ENCODE measurements at places on chromosomes 5 and 9.

DNA sequence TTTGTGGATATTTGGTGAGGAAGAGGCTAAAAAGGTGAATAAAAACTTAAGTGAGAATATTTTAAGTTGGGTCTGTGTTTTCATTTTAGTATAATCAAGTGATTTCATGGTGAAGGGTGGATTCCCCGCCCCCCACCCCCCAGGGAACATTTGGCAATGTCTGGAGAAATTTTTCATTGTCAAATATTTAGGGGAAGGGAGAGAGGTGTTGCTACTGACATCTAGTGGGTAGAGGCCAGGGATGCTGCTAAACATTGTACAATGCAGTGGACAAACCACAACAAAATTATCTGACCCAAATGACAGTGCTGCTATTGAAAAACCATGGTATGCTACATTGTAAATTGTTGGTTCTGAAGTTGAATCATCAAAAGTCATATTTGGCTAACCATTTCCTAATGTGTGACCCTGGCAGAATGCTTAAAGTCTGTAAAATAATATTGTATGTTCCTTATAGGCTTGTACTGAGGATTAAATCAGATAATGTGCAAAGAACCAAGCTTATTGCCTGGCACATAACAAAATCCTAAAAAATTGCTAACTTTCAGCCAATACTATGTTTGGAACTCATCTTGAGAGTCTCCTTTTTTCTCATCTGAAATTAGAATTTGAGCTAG is 5.6 kb downstream of the C5orf24 start:
- peak; percentile 16 for DNase-seq

DNA sequence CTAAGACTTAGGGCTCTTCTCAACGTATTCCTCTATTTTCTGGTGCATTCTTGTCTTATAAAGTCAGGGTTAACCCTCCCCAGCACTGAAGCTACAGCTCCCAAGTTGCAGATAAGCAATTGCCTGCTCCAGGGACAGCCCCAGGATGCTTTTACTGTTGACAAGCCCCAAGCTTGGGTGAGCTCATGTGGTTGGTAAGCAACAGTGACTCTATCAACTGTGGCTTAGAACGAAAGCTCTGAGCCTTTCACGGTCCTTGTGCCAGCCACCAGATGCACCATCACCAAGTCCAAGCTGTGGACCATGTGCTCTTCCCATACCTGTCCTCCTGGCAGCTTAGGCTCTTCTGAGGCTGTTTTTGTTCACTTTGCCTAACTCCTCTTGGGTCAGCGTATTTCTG is 13.5 kb downstream of the ADRB2 start:
- DNase-seq = no peak

DNA sequence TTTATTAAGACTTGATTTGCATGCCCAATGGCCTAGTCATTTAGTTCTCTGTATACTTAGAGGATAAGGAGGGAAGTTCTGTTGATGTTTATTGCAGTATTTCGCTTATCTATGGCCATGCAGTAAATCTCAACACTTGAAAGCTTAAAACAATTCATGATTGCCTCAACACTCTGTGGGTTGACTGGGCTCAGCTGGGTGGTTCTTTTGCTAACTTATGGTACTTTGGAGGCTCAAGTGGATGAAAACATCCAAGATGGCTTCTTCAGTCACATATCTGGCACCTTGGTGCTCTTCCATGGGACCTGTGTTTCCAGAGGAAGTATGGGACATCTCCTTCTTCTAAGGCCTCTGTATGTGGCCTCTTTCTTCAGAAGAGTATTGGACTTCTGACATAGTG is 10.3 kb upstream of the ROR2 start:
- no peak for DNase-seq

DNA sequence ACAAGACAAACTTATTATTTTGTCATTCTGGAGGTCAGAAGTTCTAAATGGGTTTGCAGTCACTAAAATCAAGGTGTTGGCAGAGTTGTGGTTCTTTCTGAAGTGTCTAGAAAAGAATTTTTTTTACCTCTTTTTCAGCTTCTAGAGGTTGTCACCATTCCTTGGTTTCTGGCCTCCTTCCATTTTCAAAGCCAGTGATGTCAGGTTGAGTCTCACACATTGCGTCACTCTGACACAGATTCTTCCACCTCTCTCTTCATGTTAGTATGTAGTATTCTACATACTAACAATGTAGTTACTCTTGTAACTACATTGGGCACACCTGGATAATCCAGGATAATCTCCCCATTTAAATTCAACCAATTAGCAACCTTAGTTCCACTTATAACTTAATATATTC is 290.3 kb downstream of the RFX3 start:
- DNase-seq = no peak

DNA sequence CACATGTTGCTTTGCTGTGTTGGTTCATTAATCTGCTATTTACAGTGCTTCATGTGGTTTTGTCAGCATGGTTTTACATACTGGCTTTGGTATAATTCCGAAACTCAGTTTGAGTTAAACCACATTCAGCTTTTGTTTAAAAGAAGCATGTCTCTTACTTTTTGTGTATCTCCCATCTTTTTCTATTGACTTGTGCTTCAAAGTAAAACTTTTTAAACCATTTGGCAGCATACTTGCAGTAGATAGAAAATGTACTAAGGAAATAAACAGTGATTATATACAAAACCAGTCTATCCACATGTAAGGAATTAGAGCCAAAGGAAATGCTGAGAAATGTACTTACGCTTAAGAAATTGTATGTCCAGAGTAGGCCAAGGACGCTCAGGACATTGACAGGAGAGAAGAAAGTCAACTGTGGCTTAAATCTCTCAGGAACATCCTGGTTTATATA is 286.9 kb downstream of the ARHGEF28 start:
- DNase-seq = no peak

- DNase-seq = no peak
Measured at GRCh38 chr5:33539212-33539611, 98.4 kb downstream of the TARS1 start.

- DNase-seq = peak; percentile 37
Measured at GRCh38 chr9:98255061-98255577, 330 bp downstream of the TBC1D2 start.

- DNase-seq = no peak
Measured at GRCh38 chr9:77765781-77766259, 117.7 kb upstream of the GNA14 start.

GRCh38 chr5:14915291-14915952 is 43.8 kb upstream of the ANKH start:
- DNase-seq = no peak

DNA sequence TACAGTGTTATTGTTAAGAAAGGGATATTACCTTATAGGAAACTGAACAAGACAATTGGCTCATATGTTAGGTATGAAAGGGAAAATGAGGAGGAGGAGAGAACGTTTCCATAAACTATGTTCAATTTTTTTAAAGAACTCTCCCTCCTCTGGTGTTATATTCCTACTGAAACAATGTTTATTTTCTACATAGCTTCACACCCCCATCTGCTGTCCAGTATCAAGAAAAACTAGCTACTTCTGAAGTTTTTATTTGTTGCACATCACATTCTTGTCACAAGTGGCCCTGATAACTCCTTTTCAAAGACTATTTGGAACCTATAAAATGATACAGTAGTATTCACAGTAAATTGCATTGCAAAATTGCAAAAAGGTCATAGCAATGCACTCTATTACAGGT is 223.4 kb upstream of the FAM174A start:
- DNase-seq = no peak

- DNase-seq = peak; percentile 63
Measured at GRCh38 chr5:81181576-81182316, 51.4 kb upstream of the CKMT2 start.

- no peak for DNase-seq
Measured at GRCh38 chr5:43772764-43773477, 169.9 kb downstream of the NNT start.

- DNase-seq = no peak
Measured at GRCh38 chr9:105444130-105444529, 3.7 kb upstream of the FSD1L start.

DNA sequence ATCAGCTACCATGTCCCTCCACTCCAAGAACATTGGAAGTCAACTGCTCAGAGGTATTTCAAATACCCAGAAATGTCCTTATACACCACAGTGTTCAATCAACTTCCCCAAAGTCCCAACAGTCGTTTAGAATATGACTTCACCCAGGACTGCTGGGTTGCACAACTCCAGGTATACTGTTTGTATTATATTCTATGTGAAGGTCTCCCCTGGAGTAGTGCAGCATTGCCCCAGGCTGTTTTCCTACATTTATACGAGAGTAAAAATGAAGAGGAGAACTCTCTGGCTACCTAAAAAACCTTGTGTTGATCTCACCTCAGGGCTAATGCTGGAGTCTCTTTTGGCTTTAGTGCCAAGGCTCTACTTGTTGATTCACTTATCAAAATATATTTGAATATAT is 183.6 kb upstream of the MAP3K1 start:
- peak; percentile 51 for DNase-seq

GRCh38 chr9:132239518-132239917 is 77.7 kb downstream of the NTNG2 start:
- DNase-seq = no peak

DNA sequence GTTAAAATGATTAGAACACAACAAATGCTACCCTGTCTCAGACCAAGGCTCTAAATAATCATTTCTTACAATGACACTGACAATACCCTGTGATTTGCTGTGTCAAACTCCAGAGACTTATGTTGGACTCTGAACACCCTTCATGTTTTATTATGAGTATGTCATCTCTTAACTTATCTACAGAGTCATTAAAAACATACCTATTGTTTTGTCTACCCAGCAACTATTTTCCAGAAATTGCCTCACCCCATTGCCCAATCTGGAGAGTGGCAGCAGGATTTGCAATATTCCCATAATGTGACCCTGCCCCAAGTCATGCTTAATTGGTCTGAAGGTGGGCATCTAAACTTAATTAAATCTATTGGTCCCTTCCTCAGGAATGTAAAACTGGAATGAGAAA is 23.0 kb upstream of the KIF2A start:
- no peak for DNase-seq

DNA sequence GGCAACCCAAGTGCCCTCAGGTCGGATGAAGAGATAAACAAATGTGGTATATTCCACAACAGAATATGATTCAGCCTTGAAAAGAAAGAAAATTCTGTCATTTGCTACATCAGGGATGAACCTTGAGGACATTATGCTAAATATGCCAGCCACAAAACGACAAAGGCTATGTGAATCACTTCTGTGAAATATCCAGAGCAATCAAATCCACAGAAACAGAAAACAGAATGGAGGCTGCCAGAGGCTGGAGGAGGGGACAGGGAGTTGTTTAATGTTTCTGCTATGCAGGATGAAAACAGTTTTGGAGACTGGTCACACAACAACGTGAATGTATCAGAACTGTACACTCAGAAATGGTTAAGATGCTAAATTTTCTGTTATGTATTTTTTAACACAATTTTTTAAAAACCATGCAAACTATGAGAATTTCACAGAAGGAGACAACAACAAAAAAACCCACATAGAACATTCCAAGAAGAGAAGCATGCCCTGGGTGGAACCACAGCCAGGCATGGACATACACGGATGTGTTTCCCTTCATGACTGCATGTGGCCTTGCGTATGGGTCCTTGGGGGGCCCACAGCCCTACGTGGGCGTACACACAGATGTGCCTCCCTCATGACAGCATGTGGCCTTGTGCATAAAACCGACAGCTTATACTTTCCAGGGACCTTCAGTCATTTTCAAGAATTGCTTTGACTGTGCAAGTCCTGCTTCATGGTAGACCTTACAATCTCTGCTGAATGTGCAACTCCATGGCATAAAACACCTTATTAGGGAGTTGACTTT is 146.7 kb downstream of the ROR2 start:
- no peak for DNase-seq

DNA sequence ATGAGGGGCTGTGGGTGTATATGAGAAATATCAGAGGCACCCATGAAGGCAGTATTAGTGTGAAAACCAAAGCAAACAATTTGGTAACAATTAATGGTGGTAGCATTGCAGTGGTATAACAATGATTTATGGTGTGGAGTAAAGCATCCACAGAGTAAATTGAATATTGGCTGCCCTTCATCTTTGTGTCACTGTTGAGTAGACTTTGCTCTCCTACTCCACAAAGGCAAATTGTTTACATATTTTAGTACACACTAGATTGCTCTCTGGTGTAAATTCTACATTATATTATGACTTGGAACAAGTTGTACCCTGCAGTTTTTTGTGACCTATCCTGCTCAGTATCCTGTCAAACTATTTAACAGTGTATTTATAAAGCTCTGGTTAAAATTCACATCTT is 455.5 kb upstream of the RORB start:
- no peak for DNase-seq

GRCh38 chr9:128114326-128115186 is 13.0 kb downstream of the PTGES2 start:
- DNase-seq = no peak

- DNase-seq = no peak
Measured at GRCh38 chr9:6073731-6074130, 58.3 kb upstream of the RANBP6 start.

- no peak for DNase-seq
Measured at GRCh38 chr9:95841377-95841776, 34.1 kb upstream of the ERCC6L2 start.

DNA sequence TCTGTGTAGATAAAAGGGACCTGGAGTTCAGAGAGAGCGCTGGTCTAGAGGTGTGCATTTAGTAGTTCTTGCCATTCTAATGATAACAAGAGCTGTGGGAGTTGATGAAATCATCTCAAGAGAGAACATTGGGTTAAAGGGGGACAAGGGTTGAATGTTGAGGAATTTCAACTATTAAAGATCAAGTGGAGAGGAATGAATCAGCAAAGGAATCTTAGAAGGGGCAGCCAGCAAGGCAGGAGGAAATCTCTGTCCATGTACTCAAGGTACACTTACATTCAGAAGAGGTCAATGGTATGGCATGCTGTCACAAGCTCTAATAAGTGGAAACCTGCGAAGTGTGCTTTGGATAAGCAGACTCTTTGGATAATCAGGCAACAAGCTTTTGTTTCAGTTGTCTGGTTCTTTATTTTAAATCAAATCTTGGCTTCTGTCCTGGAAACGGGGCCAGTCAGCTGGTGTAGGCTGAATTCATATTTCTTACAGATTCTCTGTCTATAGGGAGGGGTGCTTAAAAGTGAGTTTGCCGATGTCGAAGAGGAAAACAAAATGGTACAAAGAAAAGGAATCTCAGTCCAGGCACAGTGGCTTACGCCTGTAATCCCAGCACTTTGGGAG is 320.5 kb upstream of the CD180 start:
- no peak for DNase-seq

DNA sequence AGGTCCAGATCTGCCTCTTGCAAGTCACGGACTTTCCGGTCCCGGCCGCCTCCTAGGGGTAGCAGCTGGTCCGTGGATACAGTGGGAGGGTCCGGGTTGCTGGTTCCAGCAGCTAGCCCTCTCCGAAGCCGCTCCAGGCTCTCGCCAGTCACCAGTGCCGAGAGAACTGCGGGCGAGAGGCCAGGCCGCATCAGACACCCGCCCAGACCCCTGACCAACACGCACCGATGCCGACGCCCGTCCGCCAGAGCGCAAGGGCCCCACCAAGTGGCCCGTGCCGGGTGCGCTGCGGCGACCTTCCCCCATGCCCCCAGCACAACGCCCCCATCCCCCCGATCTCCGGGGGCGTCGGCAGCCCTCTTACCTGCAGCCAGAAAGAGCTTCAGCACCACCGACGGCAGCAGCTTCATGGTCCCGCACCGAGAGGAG is 470 bp downstream of the HBEGF start:
- DNase-seq = peak; percentile 23

Measured in NCI-H345 (cell line).